Esophagus squamous epithelium (tissue), 5 donors: ENCODE measurements at places on chromosomes 5 and 9.

DNA sequence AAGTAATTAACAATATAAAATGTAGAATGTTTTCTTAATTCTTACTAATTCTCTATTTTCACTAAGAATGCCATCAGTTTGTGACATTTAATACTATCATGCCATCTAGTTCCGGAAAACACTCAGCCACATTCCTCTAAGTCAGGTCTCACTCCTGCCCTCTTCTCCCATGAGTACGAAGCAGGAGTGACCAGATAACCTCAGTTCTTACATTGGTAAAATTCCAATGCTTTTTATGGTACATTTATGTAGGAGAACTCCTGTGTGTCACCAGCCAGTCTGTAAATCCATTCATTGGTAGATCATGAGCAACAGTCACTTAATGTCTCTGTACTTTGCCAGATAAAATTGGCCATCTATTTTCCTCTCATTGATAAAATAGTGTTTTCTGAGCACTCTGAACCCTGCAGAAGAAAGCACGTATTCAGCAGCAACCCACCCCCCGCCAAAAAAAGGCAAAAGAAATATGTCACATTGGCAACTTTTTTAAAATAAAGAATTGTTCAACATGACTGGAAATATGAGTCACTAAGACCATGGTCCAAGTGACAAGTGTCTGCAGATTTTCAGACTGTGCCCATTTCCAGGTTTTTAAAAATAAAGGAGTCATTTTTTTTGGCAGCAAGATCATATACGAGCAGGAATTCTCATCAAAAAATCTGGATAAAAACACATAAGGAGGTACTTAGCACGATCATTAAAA is 11.8 kb downstream of the GLIS3 start:
- DNase-seq, result no peak

DNA sequence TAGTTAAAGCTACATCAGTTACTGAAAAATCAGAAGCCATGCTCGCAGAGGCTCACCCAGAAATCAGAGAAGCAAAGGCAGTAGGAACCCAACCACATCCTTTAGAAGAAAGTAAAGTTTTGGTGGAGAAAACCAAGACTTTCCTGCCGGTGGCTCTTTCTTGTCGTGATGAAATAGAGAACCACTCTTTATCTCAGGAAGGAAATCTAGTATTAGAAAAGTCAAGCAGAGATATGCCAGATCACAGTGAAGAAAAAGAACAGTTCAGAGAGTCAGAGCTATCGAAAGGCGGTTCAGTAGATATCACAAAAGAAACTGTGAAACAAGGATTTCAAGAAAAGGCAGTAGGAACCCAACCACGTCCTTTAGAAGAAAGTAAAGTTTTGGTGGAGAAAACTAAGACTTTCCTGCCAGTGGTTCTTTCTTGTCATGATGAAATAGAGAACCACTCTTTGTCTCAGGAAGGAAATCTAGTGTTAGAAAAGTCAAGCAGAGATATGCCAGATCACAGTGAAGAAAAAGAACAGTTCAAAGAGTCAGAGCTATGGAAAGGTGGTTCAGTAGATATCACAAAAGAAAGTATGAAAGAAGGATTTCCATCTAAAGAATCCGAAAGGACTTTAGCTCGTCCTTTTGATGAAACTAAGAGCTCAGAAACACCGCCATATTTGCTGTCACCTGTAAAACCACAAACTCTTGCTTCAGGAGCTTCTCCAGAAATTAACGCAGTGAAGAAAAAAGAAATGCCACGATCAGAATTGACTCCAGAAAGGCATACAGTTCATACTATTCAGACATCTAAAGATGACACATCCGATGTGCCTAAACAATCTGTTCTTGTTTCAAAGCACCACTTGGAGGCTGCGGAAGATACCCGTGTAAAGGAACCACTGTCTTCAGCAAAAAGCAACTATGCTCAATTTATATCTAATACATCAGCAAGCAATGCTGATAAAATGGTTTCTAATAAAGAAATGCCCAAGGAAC is 47.2 kb downstream of the CMYA5 start:
- no peak for DNase-seq

- no peak for DNase-seq
Observed at GRCh38 chr9:136855461-136856078, 3.4 kb downstream of the MAMDC4 start.

GRCh38 chr5:3596857-3597166 is 1.2 kb downstream of the IRX1 start:
- DNase-seq, result no peak

DNA sequence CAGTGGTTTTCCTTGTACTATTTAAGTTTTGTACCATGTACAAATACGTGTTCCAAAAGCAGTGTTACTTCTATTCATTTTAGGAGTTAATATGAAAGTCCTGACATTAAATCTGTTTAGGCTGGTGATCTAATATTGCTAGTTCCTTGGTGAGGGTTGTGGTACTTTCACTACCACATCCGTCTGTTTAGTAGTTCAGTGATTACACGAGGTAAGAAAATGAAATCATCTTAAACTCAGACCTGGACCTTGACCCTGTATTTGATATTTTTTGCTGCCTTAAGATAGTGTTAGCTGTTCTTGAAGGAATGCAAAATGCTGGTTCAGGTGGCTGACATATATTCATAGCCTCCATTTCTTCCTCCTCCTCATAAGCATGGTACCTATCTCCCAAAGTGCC is 50.3 kb downstream of the MTAP start:
- no peak for DNase-seq
